ENCODE measurements at places on chromosomes 1 and 21.

DNA sequence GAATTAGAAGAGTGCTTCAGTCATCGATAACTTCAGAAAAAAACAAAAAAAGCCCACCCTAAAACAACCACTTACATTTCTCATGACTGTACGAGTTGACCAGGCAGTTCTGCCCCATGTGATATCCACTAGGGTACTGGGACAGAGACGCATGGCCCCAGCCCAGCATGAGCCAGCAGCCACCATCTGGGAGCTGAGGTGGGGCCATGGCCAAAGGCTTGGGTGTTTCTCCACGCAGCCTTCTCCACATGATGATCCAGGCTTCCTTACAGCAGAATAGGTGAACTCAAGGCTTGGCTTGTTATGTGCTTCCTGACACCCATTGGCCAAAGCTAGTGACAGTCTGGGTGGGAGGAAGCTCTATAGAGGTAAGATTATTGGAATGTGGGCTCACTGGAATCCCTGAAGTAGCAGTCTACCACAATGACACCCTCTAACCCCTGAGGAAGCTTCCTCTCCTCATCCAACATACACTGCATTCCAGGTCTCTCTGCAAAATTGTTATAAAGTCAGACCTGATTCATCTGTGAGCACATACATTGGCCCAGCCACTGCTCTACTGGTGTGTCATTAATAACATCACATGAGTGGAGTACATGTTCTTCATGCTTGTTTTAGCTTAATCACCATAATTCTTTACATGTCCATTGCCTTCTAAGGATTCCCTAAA is 66.3 kb upstream of the NTPCR start:
- no peak for DNase-seq

- no peak for DNase-seq
These were observed 10.8 kb downstream of the OSBPL9 start for GRCh38 chr1:51627672-51628071.

DNA sequence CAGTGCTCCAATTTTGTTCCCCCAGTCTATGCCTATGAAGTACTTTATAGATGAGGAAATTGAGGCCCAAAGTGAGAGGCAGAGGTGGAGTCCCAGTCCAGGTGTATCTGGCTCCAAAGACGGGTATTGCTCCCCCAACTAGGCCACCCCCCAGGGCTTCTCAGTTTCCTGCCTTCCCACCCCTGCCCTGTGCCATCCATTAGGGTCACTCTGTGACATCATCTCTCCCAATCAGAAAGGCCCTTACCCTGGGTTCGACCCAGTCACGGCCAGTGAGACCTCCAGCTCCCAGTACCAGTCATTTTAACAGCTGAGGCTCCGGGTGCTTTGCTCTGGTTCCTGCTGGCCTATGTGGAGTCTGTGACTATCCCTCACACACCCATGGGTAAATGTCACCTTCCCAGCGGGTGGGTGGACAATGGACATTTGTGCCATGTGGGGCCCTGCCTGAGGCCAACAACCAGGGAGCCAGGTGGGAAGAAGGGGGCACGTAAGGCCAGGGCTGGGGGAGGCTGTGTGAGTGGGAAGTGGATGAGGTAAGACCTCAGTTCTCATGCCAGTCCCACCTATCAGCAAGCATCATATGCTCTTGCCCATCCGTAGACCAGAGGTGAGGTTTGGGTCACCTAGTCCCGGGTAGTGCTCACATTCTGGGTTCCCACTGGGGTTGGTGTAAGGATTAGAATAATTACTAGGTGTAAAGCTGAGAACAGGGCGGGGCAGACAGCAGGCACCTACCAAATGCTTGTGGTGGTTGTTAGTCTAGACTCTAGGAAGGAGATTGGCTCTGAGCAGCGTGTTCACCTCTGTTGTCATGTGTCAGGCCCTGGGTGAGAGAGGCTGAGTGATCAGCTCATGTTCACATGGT is 685.9 kb downstream of the MATN1 start:
- DNase-seq = no peak

- DNase-seq = no peak
These were observed 15.8 kb upstream of the UBE2U start for GRCh38 chr1:64187646-64188045.

DNA sequence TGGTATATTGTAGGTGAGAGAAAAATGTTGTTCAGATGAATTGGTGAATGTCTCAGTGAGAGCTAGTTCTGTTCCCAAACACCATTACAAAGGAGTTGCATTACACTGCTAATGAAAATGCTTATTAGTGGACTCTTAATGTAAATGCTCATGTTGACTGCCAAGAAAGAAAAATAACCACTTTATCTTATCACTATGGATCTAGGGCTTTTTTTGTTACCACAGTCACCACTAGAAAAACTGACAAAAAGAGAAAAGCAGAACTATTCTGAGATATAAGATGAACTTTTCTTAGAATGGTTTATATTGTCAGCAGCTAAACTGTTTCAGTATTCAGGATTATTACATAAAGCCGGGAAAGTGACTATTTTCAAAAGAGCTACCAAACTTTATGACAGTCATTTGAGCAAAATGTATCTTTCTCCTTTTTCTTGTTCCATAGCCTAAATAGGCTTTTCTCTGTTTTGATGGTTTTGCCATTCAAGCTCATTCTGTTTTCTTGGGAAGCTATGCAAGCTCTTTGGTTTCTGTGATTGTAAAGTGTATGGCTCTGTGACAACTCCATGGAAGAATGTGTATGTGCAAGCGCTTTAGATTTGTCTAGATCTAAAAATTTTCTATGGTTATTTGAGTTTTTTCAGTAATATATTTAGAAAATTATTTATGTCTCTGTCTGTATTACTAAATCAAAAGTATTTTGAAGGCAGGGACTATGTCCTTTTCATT is 64.2 kb upstream of the DPH5 start:
- DNase-seq = no peak

DNA sequence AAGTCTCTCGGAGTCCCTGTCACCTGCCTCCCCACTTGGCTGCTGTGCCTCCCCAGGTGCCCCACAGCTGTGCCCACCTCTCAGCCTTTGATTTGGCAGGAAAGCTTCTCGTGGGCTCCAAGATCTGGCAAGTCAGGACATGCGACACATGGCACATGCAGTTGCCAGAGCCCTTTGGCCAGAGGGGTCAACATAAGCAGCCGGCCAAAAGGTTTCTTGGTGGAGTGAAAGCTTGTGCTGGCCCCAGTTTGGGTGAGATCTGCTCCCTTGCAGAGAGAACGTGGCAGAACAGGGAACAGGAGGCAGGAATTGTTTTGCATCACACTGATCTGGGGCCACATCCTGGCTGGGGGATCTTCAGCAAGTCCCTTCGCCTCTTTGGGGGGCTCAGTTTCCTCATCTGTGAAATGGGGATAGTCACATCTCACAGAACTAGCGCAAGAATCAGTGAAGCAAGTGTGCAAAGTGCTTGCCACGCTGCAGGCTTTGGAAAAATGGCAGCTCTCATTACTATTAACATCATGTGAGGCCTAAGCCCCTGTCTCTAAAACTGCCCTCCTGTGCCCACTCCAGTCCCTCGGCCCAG is 232.6 kb downstream of the TRABD2B start:
- DNase-seq = no peak

DNA sequence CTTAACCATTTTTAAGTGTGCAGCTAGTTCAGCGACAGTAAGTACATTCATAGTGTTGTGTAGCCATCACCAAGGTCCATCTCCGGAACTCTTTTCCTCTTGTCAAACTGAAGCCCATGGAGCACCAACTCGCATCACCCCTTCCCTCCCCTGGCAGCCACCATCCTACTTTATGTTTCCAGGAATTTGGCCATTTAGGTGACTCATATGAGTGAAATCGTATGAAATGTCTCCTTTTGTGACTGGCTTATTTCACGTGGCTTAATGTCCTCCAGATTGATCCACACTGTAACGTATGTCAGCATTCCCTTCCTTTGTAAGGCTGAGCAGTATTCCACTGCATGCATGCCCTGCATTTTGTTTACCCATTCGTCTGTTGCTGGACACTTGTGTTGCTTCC is 2.5 kb downstream of the COL6A2 start:
- DNase-seq = no peak

DNA sequence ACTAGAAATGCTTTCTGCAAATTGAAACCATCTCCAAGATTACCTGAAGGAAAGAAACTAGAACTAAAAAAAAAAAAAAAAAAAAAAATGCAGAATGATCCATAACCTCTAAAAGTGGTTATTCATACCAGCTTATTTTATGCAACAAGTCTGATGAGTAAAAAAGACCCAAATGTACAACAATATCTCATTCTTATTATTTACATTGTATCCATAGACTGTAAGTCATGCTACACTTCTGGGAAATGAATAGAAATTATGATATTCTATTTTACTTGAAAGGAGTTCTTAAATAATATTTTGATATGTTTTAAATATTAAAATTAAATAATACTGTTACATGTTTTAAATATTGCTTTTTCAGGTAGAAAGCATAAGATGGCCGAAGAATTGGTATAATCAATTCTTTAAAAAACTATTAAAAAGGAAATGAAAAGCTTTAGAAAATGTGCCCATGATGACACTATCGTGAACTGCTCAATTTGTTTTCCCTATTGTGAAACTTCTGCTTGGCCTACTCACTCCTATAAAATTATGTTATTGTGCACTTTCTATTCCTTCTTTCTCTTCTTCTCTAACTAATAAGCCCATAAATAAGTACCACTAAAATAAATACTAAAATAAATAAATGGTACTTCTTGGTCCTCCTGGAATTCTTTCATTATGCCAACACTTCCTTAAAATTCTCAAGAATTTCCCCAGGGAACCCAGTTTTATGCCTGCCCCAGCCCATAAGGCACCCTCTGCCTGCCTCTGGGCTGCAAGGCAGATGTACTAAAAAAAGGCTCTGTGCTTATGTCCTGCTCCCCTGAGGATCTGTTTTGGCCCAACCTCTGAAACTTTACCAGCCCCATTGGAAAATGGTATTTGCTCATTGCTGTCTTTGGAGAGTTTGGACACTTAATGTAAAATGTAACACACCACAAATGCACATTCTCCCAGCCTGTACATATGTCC is 18.1 kb downstream of the SAMSN1 start:
- no peak for DNase-seq

- no peak for DNase-seq
These were observed 13.9 kb upstream of the BTG2 start for GRCh38 chr1:203291201-203292096.

- DNase-seq = no peak
These were observed 89.4 kb upstream of the IPO9 start for GRCh38 chr1:201739492-201740085.

DNA sequence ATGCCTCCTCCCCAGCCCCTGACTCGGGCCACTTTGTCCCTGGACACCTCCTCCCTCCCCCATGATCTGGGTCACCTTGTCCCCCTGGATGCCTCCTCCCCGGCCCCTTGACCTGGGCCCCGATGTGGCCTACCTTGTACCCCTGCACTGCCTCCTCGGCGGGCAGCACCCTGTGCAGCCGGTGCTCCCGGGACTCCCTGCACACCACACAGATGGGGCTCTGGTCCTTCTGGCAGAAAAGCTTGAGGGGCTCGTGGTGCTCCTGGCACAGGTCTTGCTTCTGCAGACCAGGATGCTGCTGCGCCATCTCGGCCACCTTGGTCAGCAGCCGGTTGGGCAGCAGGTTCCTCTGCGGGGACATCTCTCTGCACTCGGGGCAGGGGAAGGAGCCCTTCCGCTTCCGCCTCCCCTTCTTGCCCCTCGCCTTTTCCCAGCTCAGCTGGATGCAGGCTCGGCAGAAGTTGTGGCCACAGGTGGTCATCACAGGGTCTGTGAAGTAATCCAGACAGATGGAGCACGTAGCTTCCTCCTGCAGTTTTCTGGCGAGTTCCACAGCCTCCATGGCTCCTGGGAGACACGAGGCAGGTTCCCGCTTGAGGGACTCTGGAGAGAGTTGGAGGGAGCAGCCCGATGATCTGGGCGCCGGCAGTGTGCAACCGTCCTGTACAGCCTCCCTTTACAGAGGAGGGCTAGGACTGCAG is 2.0 kb downstream of the TRIM17 start:
- no peak for DNase-seq

- no peak for DNase-seq
These were observed 2.7 kb downstream of the AGT start for GRCh38 chr1:230711245-230711644.

DNA sequence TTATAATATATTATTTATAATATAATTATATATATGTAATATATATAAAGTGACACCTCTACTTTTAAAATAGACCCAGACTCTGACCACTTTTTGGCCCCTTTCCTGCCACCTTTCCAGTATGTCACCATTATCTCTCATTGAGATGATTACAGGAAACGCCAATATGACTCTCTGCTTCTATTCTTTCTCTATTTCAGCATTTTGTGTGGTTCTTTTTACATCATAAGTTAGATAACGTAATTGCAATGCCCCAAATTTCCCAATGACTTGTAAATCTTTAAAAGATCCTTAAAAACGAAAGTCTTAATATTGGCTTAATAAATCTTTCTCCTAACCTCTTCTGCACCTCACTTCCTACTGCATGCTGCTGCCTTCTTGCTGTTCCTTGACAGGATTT is 8.1 kb upstream of the GBP5 start:
- DNase-seq = no peak

DNA sequence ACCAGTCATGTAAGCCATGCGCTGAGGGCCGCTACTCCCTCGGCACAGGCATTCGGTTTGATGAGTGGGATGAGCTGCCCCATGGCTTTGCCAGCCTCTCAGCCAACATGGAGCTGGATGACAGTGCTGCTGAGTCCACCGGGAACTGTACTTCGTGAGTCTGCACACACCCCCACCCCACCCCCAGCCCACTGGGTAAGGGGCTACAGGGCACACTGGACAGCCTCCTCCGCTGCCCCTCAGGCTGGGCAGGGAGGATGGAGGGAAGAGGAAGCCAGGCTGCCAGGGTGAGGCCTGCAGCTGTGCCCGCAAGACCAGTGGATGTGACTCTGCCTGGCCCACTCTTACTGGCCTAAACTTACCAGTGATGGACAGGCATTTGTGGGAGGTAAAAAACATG is 49.2 kb upstream of the SARS1 start:
- no peak for DNase-seq

DNA sequence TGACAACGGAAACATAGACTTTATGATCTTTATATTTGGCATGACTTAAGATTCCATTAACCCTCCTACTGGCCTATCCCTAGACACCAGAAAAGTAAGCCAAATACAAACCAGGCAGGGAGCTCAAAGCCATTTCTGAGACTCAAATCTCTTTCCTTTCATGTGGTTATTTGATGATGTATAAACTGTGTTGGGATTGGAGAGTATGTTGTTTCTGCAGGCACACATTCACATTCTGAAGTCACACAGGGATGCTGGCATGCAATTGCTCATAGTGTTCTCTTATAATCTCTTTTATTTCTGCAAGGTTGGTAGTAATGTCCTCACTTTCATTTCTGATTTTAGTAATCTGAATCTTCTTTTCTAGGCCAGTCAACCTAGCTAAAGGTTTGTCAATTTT is 5.8 kb downstream of the ZMYND12 start:
- DNase-seq = no peak

DNA sequence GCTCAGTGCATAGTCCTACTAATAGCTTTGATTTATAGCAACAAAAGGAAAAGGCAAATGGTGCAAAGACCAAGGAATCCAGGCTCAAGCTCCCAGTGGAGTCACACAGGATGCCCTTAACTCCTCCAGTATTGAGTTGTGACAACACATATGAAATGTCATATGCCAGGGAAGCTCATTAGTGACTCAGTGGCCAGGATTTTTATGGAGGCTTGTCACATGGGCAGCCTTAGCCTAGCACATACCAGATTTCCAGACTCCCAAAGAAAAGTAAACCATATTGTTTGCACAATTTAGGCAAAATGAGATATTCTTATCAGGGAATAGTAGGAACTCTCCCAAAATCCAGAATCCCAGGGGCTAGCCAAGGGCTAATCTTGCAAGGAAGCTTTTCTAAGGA is 129.2 kb downstream of the MAGI3 start:
- no peak for DNase-seq

GRCh38 chr1:234519506-234519905 is 40.5 kb upstream of the TARBP1 start:
- DNase-seq = no peak

GRCh38 chr1:15459771-15460707 is 3.5 kb downstream of the CELA2A start:
- DNase-seq = no peak

Measured in non-pigmented ciliary epithelial cell (primary cell).